ENCODE measurements at places on chromosomes 6 and 20.
A peak's percentile ranks its signal among the peaks of the same experiment; 100 is the strongest.

DNA sequence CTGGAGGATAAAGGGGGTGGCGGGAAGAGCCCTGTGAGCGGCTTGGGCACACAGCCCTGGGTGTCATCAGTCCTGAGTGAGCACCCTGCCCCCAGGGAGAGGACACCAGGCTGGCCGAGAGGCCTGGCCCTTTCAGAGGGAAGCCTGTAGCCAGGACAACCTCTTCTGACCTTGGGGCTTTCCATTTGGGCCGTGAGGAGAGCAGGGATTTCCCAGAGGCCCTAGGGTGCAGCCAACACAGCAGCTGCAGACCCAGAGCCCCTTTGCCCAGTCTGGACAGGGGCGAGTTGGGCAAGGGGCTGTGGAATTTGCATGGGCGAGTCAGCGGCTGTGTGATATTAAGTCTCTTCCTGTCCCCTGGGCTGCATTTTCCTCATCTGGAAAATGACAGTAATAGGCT, 6.3 kb downstream of the MAP1LC3A start:
- no peak for DNase-seq

DNA sequence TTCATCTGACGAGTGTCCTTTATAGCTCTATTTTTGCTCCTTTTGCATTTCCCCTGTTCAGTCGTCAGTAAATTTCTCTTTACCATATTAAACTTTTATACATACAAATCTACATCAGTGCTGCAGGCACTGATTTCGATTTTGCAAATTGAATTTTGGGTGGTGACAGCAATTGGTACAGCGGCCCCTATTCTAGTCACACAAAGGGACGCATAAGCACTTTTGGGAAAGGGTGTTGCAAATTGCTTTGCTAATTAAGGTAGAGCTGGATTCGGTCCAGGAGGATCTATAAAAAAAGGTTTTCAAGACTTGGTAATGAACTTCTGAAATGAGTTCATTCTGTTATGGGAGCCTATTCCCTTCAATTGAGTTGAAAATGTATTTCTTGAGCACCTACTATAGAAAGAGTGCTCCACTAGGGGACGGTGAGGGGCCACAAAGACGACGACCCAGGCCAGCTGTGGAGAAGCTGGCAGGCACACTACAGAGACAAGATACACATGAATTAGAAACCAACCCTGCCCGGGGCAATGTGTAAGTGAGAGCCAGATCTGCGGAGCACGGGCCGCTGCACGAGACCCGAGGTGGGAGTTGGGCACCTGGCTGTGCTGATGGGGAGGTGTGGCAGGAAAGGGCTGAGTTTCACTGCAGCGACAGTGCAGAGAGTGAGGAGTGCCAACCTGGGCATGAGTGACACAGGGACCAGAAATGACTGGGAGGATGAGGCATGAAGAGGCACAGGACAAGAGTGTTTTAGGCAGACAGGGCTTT, 5.4 kb downstream of the UQCC2 start:
- DNase-seq, result peak; percentile 32

- DNase-seq, result no peak
These were observed 449 bp upstream of the AVP start for GRCh38 chr20:3084986-3085360.

DNA sequence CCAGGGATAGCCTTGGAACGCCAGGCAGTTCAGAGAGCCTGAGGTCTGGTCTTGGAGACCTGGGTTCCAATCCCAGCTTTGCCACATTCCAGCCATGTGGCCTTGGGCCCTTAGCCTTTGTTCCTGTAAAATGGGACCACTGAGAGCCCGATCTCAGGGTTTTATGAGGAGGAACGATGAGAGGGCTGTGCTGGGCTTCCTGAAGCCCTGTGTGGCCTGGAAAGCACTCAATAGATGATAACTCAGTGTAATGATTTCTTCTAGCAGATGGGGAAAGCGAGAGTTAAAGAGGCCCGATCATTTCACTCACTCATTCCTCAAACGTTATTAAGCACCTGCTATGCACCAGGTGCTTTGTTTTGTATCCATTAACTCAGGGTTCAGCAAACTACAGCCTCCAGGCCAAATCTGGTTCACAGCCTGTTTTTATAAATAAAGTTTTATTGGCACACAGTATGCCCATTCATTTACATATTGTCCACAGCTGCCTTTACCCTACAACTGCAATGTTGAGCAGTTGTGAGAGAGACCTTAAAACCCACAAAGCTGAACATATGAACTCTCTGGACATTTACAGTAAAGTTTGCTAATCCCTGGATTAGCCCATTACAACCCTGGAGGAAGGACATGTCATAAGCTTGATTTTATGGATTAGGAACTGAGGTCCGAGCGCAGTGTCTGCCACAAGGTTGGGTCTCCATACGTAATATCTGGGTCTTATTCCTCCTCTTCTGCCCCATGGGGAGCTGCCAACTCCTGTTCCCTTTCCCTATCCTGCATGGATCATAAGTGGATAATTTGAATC, 90.4 kb downstream of the CEBPB start:
- no peak for DNase-seq

GRCh38 chr6:40899684-40900155, 139.3 kb downstream of the UNC5CL start:
- DNase-seq, result no peak

DNA sequence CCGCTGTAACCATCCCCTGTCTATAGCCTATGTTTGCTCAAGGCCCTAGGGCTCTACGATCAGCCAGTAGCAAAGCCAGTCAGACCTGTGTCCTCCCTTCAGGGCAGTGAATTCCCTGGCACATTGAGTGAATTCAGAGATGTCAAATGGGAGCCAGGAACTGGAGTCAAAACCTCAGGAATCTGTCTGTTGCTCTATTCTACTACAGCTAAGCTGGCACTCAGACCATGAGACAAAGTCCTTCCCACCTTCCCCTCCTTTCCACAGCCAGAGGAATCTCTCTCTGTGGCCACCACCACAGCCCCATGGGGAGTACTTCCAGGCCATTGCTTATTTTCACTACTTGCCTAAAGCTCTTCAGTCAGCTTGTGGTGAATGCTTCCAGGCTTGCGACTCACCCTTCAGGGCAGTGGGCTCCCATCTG, 82.0 kb downstream of the PKIB start:
- no peak for DNase-seq

DNA sequence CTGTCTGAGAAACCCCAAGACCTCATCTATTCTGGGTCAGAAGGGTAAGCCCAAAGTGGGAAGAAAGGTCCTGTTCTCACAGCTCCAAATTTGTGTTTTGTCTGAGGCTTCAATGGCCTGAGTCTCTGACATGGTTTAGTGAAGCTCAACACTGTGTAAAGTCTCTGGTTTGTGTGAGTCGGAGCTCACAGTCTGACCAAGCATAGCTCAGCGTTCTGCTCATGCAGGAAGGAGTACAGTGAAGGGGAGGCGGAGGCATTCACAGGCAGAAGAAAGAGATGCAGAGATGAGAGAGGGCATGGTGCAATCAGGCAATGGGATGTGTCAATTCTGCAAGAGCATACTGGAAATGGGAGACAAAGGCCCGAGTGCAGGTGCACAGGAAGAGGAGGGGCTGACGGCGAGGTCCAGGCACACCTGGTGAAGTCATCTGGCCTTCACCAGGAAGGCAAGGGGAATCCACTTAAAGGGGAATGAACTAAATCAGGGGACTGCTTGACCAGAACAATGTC, 463.0 kb upstream of the AGPAT4 start:
- DNase-seq, result no peak

- no peak for DNase-seq
These were observed 267.9 kb upstream of the PLN start for GRCh38 chr6:118280210-118280609.

GRCh38 chr6:85443349-85444117, 6.3 kb upstream of the NT5E start:
- no peak for DNase-seq

DNA sequence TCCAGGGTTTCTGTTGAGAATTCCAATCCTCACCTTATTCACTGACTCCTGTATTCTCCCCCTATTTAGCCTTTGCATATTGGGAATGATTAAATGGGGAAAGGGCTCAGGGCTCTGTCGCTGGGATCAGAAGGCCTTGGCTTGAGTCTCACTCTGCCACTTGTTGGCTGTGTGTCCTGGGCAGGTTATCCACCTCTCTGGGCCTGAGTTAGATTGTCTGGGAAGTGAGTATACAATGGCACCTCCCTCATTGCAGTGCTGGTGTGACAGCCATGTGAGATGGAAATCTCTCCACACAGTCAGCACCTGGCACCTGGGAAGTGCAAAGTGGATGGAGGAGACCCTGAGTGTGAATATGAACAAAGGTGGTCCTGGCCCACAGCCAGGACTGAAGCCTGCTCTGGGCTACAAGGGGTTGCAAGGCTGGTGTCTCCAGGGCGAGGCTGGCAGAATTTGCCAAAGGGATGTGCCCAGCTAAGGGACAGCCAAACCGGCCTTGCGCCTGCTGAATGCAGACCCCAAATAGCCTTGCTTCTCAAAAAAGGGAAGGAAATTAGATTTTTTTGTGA, 200.0 kb upstream of the PMEPA1 start:
- DNase-seq, result no peak

DNA sequence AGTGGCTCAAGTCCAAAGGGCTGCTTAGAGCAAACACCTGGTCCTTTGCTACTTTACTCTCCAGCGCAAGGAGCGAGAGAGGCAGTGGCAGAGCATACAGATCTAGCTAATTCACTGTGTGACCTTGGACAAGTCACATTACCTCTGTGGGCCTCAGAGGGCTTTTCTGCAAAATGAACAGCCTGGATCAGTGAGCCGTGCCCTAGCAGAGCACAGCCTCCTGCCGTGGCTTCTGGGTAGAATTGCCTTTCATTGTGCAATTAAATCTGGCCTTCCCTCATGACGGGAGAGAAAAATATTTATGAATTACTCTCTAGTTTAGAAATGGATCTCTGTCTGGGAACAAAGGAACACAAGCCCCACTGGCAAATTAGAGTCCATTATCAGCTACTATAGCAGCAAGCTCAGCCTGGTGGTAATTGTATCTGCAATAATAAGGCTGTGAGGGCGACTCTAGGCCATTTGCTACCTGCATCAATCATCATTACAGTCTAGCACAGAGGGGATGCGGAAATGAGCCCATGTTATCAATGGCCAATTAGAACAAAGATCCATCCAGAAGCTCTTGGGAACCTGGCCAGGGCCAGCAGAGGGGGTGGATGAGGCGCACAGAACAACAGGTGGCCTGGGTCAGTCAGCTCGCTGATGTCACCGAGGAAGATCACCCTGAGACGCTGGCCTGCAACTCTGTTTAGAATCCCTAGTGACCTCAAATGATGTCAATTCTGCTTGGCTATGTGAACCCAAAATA, 114.2 kb upstream of the LY86 start:
- DNase-seq, result no peak

- no peak for DNase-seq
These were observed 383.2 kb downstream of the SAMD5 start for GRCh38 chr6:147891671-147892070.

DNA sequence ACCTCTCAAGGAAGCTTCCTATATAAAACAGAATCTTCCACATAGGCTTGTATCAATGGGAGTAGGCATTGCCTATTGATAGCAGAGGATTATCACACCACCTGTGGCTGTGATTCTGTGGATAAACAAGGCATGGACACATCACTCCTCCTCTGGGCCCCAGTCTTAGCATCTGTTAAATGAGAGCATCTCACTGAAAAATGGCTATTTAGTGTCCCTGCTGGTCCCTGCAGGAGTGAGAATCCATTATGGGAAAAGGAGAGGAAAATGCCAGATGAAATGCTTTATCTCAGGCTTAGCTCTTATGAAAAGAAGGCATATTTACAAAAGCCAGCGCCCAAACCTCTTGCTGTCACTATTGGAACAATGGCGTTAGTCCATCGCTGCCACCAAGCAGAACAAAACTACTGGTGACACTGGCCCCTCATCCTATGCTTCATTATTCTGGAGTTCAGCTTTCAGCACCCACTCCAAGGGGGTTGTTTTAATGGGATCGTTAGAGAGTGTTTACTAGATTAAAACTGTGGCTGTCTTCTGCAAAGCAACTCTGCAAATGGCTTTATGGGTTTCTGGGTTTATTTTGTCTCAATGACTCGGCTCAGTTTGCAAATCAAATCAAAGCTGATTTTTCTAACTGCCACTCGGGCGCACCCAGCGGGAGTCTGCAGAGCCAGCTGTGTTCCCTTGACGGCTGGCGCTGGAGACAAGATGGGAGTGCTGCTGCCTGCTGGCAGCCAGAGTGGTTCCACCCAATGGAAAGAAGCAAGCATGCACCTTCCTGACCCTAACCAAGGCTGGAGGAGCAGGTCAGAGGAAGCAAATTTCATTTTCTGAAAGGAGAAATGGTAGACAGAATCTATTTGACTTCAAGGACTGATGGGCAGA, 658.8 kb upstream of the CHD6 start:
- no peak for DNase-seq

GRCh38 chr20:51608061-51608460, 65.5 kb upstream of the NFATC2 start:
- DNase-seq, result no peak

GRCh38 chr20:63714858-63715257, 7.0 kb downstream of the ZGPAT start:
- DNase-seq, result no peak

GRCh38 chr20:20551409-20551808, 161.0 kb downstream of the RALGAPA2 start:
- no peak for DNase-seq

DNA sequence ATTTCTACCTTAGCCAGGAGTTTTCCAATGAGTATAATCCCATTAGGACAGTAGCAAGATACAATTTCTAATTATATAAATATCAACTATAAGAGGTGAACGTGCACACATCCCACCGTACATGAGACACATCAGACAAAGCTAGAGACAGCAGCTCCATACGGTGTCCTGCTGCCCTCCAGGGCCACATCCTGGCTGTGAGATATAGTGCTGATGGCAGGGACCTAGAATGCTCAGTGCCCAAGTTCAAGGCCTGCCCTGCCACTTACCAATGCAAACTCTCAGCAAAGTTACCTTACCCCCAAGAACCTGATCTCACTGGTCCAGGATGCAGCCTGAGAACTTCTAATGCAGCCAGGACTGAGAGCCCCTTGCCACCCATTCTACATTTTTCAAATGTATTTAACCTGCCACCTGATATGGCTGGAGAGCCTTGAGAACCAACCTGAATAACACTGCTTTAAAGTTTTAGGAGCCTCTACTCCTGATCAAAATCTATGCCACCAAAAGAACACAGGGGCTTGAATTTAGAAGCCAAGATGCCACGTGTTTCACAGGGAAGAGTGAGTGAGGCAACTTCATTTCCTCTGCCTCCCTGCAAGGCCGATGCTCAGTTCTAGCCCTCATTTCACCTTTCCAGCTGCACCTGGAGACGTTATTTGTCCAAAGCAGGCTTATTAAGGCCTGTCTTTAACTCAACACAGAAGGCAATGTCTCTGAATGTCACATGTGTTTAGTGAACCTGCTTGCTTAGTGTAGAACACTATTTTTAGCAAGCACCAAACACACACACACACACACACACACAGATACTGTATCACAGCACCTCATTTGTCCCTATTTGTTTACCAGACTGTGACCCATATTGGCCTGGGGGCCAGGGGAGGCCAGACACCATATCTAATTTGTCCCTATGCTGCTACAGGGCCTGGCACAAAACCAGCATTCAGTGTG, 6.1 kb downstream of the NFATC2 start:
- DNase-seq, result no peak

DNA sequence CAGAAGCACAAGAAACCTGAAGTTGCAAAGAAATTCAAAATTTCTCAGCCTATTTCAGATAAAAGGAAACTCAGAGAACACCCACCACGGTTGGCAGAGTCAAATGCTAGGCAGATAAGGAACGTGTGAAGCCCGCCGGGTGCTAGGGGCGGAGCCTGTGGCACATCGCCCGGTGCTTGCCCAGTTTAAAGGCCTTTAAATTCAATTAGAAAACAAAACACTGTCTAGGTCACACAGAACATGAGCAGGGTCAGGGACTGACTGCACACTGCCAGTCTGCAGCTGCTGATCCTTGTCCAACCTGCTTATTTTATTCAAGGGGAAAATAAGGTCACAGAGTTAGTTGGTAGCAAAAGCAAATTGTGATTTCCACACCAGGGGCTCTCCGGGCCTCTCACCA, 75.8 kb downstream of the PSMG4 start:
- DNase-seq, result no peak
